IPS-NIHi11 (cell line): ENCODE measurements at places on chromosomes 2 and 18.

DNA sequence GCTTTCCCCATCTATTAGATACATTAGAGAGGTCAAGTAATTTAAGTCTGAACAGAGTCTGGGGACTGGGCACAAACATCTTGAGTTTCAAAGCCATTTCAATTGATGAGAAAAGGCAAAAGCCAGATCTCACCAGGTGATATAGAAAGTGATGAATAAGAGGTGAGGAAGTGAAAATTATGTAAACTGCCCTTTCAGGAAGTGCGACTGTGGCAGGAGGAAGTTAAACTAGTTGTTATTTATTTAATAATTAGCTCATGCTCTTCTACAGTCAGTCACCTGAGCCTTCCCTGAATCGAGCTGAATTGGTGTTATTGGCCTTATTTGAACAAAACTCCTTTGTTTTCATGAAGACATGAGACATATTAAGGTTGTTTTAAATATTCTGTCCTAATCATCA, 115.1 kb downstream of the CDH20 start:
- DNase-seq = no peak

DNA sequence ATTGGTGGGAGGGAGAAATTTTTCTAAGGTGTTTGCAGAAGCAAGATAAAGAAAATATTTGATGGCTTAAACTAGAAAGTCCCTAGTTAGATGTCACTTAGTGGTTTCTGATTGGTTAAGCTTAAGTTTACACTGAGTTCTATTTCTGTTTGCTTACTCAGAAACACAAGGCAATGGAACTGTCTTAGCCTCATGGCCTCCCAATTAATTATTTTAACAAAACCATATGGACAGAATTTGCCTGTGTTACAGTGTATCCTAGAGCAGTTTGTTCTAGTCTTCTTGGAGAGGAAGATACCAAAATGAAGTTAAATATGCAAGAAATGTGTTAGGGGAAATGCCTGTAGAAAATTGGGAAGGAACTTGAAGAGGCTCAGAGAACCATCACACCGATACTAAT, 4.6 kb upstream of the IMPACT start:
- DNase-seq = no peak

GRCh38 chr2:893311-893710, 57.3 kb upstream of the SNTG2 start:
- peak; percentile 74 for DNase-seq

DNA sequence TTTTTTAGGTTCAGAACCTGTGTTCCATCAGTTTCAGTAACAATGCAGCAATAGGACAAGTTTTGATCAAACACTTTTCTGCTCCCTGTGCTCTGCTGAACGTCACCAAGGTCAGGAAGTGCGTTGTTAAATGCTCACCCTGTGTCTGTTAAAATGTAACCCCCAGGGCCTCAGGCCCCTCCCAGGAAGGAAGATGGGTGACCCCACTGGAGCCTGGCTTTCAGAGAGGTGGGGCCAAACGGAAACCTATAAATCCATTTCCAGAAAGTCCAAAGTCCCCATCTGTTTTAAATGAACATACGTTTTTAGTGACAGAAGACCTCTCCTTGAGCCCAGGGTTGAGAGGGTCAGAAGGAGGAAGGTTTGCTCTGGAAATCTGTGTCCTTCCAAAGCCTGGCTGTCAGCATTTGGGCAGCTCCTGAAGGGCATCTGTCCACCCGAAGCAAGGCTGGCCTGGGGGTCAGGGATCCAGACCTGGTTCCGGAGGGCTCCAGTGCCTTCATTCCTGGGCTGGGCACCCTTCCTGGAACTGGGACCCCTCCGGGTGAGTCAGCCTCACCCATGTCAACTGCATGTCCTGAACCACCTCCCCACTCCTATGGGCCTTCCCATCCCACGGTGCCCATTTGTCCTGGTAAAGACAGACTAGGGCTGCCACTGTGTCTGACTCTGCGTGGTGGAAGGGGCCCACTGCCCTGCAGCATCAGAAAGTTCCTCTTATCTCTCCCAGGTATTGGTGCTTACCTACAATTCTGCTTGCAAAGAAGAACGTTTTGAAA, 117.4 kb upstream of the COPS8 start:
- DNase-seq = no peak

DNA sequence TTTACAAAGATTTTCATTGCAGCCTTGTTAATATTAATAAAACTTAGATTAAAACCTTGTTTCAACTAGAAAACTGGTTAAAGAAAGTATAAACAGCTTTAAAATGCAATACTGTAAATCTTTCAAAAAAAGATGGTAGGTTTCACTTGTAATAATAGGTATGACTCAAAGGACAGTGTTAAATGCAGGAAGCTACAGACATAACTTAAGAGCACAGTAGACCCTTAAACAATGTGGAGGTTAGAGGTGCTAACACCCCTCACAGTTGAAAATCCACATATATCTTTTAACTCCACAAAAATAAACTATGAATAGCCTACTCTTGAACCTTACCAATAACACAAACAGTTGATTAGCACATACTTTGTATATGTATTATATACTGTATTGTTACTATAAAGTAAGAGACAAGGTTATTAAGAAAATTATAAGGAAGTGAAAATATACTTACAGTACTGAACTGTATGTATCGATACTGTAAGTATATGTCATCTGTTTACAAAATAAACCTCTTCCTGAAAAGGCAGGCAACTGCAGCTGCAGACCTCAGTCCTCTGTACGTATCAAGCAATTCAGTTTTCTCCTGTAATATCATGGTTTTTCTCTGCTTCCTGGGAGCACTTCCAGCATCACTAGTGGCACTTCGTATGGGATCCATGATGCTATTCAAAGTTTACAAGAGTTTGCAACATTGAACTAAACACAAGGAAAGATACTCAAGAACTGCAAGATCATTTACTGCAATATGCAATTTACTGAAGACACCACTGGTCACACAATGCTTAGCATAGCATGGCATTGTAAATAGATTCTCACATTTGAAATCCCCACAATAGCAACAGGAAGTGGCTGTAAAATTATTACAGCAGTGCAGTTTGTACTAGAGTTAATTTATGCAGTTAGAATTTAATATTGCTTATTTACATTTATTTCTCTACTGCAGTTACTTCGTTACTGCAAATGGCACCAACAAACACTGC, 610.5 kb upstream of the LRRTM4 start:
- no peak for DNase-seq

- no peak for DNase-seq
Observed at GRCh38 chr2:119694845-119695521, 16.0 kb downstream of the TMEM177 start.

DNA sequence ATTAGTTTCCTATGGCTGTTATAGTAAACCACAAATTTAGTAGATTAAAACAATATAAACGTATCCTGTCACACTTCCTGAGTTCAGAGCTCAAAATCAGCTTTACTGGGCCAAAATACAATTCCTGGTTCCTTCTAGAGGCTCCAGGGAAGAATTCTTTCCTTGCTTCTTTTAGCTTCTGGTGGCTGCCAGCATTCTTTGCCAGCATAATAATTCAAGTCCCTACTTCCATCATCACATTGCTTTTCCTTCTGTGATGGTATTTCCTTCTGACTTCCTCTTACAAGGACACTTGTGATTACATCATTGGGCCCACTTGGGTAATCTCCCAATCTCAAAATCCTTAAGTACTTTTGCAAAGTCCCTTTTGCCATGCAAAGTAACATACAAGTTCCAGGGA, 40.6 kb downstream of the MOB4 start:
- DNase-seq = no peak

DNA sequence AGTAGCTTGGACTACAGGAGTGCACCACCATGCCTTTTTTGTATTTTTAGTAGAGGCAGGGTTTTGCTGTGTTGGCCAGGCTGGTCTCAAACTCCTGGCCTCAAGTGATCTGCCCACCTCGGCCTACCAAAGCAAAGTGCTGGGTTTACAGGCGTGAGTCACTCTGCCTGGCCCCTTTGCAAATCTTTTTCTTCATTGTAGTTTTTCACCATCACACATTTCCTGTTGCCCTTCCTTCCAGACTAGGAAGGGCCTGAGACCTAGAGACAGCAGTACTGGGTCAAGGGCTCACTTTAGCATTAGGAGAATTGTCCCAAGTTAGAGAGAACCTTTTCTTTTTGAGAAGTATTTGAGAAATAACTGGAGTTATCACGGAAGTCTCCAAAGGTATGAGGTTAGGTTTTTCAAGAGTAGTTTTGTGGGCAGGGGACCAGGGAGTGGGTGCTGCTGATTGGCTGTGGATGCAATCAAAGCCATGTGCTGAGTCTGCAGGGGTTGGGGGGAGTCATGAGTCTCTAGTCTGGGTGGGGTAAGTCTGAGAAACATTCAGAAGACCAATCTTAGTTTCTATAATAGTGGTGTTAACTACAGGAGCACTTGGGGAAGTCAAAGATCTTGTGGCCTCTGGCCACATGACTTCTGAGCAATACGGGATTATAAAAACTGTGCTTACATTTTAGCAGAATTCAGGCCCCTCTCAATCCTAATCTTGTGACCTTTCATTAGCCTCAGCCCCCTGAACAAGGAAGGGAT, 23.7 kb downstream of the B3GNT2 start:
- DNase-seq = no peak

GRCh38 chr2:5736886-5737285, 44.7 kb downstream of the SOX11 start:
- no peak for DNase-seq

DNA sequence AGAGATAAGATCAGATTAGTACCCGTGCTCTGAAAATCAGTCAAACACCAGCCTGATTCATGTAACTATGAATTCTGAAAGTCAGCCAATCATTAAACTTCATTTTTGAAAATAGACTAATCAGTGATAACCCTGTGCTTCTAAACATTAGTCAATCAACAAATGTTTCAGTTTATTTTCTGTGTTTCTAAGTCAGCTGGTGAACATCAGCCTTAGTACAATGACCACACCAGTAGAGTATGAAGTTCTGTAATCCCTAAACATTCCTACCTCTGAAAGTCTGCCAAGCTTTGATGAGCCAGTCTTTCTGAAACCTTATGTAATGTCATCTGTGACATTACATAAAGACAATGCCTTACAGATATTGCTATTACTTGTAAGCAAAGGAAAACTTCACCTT, 807.4 kb upstream of the CRIM1 start:
- DNase-seq = no peak
